ENCODE measurements at places on chromosomes 7 and 10.

- DNase-seq, result no peak
These were observed 21.8 kb upstream of the SDK1 start for GRCh38 chr7:3279147-3279818.

DNA sequence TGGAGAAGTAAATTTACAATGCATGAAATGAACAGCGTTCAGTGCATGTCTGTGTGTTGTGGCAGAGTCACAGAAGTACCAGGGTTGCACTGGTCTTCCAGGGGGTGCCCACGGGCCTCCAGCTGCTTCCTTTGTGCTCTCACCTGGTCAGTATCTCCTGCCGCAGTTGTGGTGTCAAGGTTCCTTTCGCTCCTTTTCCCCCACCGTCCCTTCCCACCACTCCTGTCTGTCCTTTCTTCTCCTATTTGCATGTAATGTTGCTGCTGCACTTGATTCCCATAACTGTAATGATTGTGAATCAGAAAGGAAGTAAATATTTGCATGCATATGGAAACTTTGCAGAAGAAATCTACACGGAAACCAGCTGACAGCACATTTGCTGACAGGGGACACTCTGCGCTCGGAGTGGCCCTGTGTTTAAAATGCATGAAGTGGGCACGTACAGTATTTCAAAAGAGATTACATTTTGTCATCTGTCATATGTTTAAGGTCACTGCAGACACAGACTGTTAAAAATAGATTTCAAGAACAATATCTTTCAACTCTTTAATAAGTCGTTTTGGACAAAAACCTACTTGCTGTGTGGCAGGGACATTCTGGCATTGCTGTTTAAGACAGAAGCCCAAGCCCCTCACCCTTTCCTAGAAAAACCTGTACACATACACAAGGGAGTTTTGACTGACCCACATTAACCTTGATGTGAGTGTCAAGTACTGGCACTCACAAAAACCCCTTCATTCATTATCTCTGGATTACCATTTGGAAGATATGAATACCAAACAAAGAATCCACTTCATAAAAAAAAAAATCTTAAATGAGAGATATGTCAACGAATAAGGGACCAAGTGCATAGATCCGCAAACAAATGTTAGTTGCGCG lies 336.7 kb upstream of the KLF6 start:
- DNase-seq, result no peak

GRCh38 chr10:99742254-99742653 lies 10.2 kb downstream of the CUTC start:
- DNase-seq, result no peak

DNA sequence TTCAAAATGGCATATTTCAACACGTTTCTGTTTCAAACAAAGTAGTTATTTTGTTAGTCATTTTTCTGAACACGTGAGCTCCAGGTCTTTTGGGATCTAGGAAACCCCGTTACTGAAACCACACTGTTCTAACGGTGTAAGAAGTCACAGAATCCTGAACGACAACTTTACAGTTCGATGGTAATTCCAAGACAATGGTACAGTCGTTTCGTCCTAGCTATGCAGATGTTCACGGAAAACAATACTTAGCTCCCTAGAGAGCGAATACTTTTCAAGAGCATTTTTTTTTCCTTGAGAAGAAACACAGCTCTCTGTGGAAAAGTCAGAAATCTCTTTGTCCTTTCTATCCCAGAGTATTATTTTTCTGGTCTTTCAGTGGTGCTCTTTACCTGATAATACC lies 254.1 kb downstream of the ADARB2 start:
- DNase-seq, result no peak

- no peak for DNase-seq
These were observed 31.9 kb upstream of the GPR26 start for GRCh38 chr10:123634221-123634620.

- no peak for DNase-seq
These were observed 5.9 kb upstream of the GARIN1A start for GRCh38 chr7:128666200-128666599.

DNA sequence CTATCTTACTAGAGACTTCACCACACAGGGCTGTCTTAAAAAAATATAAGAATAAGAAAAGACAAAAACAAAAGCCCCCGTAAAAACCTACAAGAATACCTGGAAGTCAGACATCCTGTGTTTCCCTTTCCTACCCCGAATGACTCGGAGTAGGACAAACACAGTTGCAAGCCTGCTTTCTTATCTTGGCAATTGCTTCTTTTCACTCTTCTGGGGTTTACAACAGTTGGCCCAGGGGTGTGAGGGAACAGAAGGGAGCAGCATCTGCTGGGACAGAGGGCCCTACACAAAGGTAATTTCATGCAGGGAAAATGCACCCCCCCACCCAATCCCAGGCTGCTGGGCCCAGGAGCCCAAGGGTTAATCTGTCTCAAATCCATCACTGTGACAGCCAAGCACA lies 220.6 kb downstream of the ARHGAP12 start:
- DNase-seq, result no peak

DNA sequence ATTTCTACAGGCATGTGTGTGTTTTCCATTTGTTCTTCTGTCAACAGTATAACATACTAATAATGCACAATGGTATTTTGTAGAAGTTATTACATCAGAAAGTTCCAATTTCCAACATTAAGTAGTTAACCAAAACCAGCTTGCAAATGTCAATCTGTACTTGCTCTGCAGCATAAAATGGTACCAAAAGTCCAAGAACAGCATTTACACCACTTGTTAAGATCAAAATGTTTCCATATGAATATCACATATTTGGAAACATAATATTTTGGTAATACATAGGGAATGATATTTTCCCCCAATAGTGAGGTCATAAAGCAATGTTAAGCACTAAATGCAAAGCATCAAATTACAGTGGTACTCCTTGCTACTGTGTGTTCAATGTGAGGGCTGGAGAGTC lies 162.1 kb downstream of the ZNF438 start:
- no peak for DNase-seq

GRCh38 chr10:118488710-118489497 lies 106.5 kb downstream of the PRLHR start:
- no peak for DNase-seq

- peak; percentile 15 for DNase-seq
These were observed 183.7 kb downstream of the FGFR2 start for GRCh38 chr10:121414366-121415062.

- peak; percentile 70 for DNase-seq
These were observed 303.3 kb downstream of the GPR37 start for GRCh38 chr7:124462249-124462648.

GRCh38 chr10:70917226-70917625 lies 28.9 kb upstream of the PCBD1 start:
- DNase-seq, result no peak

- no peak for DNase-seq
These were observed 94.0 kb upstream of the STEAP1B start for GRCh38 chr7:22594020-22594419.

DNA sequence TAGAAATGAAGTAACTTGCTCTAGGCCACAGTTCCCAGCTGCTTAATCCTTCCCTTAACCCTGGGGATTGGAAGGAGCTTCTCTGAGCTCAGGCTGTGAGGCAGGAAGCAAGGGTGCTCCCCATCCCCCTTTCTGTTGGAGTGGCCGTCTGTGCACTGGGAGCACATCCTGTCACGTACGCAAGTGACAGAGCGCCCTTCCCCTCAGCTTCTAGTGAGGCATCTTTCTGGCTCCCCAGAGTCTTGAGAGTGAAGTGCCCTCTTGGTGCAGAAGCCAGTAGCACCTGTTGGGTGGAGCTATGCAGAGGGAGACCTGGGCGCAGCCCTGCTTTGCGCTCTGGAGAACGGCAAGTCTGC lies 47.8 kb downstream of the SHH start:
- no peak for DNase-seq

DNA sequence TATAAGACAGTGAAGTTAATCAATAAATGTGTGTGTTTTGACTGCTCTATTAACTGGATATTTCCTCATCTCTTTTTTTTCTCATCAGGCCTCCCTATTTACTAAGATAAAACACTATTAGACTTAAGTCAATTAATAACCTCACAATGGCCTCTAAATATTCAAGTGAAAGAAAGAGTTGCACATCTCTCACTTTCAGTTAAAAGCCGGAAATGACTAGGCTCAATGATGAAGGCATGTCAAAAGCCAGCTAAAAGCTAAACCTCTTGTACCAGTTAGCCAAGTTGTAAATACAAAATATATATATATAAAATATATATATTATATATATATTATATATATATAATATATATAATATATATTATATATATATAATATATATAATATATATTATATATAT lies 127.0 kb upstream of the MEOX2 start:
- DNase-seq, result no peak

GRCh38 chr10:78600121-78600665 lies 468.6 kb upstream of the ZMIZ1 start:
- DNase-seq, result no peak

GRCh38 chr10:100725071-100725471 lies 20.3 kb upstream of the PAX2 start:
- DNase-seq, result peak; percentile 52

DNA sequence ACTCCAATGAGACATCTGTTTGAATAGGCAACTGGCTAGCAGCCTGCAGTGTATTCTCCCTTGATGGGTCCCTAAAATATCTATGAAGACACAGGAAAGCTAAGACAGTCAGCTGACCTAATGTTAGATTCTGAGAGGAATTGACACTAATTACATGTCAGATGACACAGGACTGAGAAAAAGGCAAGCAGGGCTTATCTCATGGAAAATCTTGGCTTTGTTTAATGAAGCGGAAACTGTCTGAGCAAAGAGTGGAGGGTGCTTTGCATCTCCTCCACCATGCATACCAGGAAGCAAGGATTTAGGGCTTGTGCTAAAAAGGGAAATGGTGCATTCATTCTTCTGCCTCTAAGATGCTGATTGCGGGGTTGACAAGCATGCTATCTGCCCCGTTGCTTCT lies 135.5 kb upstream of the GLI3 start:
- DNase-seq, result peak; percentile 9

- DNase-seq, result no peak
These were observed 448.9 kb upstream of the ETV1 start for GRCh38 chr7:14438366-14438765.

- DNase-seq, result no peak
These were observed 350.1 kb upstream of the MKI67 start for GRCh38 chr10:128476368-128476725.

- DNase-seq, result no peak
These were observed 26.0 kb upstream of the TMEM140 start for GRCh38 chr7:135121868-135122267.

- peak; percentile 55 for DNase-seq
These were observed 75.3 kb downstream of the POLL start for GRCh38 chr10:101512738-101513137.

DNA sequence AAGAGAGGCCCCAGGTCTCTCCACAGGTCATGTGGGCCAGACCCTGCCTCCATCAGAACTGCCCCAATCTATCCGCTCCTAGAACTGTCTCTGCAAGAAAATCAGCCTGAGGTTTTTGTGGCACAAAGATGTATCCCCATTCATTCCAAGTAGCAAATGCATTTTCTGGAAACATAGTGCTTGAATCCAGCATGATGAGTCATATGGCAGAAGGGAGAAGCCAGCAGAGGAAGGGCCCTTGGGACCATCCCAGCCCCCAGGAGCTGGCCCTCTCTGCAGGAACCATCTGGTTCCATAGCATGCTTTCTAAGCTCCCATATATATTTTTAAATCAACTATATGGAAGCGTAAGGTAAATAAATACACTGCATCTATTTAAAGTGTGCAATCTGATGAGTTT lies 563.2 kb downstream of the GALNT17 start:
- peak; percentile 30 for DNase-seq

- no peak for DNase-seq
These were observed 97.4 kb downstream of the RAB18 start for GRCh38 chr10:27601503-27601902.

DNA sequence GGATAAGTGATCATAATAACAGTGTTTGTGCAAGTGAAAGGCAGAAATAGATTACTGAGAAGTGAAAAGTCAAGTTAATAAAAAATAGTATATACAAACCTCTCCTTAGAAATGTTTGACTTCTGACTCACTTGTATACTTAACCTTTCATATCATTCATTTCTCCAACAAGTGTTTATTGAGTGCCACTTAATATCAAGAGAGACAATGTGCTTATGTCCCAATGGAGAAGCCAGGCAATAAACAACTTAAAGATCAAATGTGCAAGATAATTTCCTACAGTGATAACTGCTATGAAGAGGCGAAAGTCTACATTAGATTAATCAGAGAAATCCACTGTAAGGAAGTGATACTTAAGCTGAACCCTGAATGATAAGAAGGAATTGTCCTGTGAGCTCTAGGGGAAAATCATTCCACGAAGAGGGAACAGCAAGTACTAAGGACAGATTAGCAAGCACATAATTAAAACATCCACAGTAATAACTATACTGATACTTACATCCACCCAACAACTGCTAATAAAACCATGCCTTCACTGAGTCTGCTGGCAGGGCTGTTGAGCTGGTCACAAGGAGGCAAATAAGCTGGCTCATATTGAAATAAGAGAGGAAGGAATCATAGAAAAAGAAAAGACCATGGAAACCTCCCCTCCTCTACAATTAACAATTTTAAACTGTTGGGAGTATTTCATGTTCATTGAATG lies 203.5 kb downstream of the CTNNA3 start:
- no peak for DNase-seq

GRCh38 chr10:119726676-119727261 lies 919 bp downstream of the INPP5F start:
- DNase-seq, result no peak

GRCh38 chr10:75408509-75408875 lies 6.9 kb upstream of the ZNF503 start:
- DNase-seq, result no peak

- DNase-seq, result peak; percentile 57
These were observed 5.8 kb downstream of the CFAP69 start for GRCh38 chr7:90250601-90251303.

GRCh38 chr7:115707258-115708012 lies 323.1 kb downstream of the TFEC start:
- no peak for DNase-seq

DNA sequence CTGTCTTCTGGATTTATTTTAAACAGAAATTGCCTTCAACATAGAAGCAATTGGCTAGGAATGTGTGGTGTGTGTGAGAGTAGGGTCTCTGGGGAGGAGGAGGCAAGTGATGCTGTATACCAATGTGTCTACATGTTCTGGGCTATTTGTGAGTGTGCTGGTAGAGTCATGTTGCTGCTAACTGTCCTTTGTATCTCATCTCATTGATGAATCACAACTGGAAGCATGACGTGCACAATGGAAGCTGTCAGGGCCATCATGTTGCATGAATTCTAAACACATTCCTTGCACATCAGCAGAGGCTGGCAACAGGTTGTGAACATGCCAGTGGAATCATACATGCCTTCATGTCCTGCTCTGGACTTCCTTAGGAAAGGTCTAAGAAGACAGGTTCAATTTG lies 199.7 kb downstream of the BMPER start:
- DNase-seq, result peak; percentile 6

All from astrocyte (in vitro differentiated cells and primary cell).